ENCODE measurements at places on chromosomes 7 and 10.
A peak's percentile ranks its signal among the peaks of the same experiment; 100 is the strongest.

- DNase-seq, result no peak
Observed at GRCh38 chr7:28750981-28751380, 207.1 kb downstream of the TRIL start.

- DNase-seq, result peak; percentile 11
Observed at GRCh38 chr7:17745610-17746009, 194.7 kb downstream of the SNX13 start.

- no peak for DNase-seq
Observed at GRCh38 chr7:92230547-92230946, 15.2 kb downstream of the KRIT1 start.

DNA sequence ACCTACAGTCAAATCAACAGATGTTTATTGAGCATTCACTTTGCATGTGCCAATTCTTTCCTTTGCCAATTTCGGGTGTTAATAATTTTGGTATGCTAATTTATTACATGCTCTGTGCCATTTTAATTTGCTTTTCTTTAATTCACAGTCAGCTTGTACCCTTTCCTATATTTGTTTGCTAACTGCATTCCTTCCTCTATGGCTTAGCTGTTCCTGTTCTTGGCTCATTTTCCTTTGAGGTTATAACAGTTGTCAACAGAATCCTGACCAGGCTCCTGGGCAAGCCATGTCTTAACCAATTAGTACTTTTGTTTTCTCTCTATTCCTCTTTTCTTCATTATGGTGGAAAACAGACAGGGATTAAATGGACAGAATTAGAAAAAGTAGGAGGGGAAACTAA, 73.6 kb upstream of the RPA3 start:
- DNase-seq, result no peak

DNA sequence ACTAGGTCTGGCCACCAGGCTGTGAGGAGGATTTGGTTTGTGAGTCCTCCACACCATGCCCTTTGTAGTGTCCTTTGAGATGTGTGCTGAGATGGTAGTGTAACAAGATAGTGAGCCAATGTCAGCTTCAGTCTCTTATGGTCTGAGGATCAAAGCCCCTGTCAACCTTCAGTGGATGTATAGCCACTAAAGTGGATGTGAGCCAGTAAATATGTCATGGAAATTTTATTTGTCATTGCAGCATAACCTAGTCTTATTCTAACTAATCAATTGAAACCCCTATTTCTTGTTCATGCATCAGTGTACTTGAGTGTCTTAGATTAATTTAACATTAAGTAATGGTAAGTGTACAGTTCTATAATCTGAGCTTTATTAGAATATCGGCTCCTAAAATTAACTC, 51.0 kb upstream of the WAC start:
- DNase-seq, result no peak

Data from NAMALWA (cell line).